ENCODE measurements at places on chromosomes 1 and 21.

- DNase-seq, result peak; percentile 77
Measured at GRCh38 chr1:150548632-150549495, at the start of gene ADAMTSL4. Gene ADAMTSL4, plus strand, starts transcription at chr1:150549408. Its CDS starts 2,881 bp downstream, at chr1:150552289.

DNA sequence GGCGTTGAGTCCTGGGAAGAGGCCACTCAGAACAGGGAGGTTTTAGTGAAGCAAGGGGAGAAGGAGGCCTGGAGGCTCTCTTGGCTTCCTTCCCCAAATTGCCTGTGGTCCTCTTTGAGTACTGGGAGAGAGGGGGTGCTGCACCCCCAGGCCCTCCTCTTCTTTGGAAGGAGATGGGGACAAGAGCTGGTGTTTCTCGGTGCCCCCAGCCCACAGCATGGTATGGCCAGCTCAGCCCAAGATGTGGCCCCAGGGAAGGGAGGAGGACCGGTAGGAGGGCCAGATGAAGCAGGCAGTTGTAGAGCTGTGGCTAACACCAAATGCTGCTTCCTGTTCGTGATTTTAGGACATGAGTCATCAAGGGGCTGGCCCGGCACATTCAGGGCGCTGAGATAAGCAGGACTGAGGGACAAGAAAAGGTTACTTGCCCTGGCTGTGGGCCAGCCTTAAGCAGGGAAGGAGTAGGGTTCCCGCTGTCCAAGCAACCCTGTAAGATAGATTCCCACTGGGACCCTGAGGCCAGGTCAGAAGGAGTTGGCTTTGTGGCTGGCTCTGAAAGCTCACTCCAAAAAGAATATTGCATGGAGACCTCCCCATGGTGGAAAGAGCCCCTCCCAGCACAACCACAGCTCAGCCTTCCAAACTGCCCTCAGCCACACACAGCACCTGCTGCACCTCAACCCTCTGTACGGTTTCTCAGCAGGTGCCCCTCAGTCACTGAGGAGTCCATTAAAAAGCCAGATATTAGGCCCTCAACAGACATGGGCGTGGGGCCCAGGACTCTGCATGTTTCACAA lies 4.9 kb upstream of the TNFRSF1B start:
- peak; percentile 89 for DNase-seq

DNA sequence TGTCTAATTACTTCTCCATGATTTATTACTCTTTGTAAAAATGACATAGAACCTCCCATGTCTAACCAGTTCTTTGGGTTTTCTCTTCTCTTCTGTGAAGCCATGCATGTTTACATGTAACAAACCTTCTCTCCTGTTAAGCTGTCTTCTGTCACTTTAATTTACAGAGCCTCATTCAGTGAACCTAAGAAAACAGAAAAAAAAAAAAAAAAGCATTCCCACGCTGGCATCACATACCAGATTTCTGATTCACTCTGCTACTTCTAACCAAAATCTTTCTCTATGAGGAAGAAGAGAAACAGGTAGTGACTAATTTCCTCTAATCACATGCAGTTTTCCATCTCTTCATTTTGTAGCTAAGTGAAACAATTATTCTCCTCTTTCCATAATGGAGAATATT lies 141.4 kb upstream of the CXADR start:
- DNase-seq, result no peak

DNA sequence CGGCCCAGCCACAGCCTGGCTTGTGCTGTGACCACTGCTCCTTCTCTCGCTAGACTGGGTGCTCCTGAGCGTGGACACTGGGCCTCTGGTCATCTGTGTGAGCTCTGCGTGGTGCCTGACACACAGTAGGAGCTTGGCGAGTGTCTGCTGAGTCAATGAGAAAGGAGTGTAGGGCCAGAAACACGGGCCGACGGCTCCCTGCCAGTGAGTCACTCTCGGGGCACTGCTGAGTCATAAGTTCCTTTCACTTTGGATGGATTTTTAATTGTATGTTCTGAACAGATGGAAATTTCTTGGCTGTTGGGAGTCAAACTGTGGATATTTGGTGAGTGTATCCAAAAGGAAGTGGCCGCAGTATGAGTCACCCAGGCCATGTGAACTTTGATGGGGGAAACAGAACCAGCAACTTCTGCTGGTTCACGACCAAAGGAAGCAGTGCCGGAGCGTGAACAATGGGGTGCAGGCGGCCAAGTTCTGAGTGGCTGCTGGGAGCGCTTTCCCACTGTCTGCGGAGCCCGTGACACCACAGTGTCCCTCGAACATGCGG lies 41.0 kb upstream of the COL18A1 start:
- peak; percentile 91 for DNase-seq

DNA sequence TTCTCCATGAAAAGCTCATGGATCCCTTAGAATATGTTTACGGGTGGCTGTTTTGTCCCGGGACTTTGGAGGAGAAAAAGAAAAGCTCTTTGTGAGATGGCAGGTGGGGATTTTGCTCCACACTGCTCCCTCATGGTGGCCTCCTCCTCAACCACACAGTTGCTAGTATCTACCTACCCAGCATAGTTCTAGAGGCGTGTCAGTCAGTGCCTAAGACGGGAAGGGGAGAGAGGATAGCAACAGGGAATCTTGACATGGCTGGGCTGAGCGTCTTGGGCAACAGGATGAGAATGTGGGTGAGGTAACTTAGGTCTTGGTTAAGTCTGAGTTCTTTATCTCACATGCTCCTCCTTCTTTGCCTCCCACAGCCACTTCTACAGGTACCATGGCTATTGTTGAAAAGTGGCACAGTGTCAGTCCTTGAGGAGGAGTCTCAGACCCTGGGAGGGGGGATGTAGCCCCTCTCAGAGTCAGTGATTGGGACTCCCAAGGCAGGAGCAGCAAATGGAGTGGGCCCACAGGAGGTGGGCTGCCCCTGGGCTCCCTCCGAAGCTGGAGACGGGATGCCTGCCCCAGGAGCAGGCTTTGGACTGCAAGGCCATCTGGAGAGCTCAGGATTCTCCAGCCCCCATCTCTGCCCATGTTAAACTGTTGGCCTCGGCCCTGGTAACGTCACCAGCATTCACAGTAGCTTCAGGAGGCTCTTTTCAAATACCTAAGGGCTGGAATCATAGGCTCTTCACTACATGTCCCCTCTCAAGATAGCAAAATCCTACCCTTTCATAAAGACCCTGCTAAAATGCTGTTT lies 75.4 kb downstream of the TENT5C start:
- DNase-seq, result no peak

DNA sequence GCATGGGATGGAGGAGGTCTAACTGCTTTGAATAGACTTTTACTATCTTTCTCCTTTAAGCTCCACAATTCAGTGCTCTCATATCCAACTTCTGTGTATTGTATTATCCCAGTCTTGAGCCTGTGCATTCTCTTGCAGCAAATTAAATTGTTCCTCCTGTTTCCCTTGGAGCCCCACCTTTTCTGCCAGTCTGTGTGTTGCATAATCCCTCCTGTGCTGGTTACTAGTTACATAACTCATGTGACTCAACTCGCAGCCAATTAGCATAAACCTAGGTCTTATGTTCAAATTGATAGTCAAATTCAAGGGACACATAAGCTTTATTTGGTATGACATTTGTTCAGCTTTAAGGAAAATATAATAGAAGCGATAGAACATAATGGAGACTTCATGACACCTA lies 1863.5 kb downstream of the MRPL39 start:
- DNase-seq, result no peak

DNA sequence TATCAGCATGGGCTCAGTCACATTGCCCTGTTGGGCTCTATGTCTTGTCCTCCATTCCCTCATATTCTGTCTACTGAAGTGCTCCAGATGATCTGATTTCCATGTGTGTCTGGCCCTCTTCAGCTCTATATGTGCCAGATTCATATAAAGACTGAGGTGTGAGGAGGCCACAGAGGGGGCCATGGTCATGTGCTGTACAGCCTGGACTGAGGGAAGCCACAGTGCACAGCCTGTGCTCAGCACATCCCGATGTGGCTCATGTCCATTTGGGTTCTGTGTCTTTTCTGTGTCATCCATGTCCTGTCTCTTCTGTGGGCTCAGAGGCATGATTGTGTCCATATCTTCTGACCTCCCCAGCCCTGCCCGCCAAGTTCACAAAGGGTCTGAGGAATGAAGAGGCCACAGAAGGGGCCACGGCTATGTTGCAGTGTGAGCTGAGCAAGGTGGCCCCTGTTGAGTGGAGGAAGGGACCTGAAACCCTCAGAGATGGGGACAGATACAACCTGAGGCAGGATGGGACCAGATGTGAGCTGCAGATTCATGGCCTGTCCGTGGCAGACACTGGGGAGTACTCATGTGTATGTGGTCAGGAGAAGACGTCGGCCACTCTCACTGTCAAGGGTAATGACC lies 97.0 kb downstream of the OBSCN start:
- no peak for DNase-seq

GRCh38 chr1:77120950-77121349 lies 98.3 kb downstream of the PIGK start:
- DNase-seq, result no peak

DNA sequence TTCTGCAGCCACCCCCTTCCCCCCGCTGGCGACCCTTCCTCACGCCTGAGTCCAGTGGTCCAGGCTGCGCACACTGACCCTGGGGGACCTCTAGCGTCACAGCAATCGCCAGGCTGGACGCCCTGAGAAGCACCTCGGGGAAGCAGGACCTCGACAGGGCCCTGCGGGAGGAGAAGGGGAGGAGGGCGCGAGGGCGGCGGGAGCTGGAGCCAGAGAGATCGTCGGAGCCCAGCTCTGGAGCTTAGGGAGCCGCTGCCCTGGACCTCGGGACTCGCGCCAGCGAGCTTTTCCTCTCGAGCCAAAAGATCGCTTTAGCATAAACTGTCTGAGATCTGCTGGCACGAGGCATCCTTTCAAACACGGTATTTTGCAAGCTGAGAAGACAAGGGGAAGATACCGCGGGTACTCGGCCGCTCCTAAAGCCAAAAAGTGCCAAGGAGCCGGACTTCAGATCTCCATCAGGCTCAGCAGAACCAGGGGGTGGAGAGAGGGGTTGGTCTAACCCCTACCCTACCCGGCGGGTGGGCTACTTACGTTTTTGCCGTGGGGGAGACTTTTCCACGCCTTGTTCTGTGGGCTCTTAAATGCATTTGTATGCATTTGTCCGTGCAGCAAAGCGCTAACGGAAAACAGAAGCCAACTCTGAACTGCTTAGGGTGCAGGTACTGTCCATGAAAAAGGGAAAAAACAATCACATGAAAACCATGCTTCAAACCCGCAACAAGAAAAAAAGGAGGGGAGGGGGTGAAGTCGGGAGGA lies 586 bp downstream of the COL24A1 start:
- DNase-seq, result peak; percentile 64

- DNase-seq, result no peak
Measured at GRCh38 chr1:154463512-154463990, 38.5 kb upstream of the TDRD10 start.

GRCh38 chr1:171961861-171962260 lies 120.6 kb downstream of the DNM3 start:
- DNase-seq, result no peak

DNA sequence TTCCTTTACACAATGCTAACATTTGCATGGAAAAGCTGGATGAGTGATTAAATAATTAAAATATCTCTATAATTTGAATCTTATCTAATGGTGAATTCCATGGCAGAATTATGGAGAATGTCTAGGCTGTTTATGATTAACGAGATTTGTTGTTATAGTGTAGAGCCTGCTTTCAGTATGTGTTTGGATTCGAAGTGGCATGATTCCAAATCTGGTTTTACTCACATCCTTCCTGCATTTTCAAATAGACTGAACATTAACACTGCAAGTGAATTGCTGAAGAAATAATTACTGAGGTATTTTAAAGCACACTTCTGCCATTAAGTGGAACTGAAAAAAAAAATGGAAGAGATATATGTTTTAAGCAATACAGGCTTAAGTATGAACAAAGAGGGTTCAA lies 5.1 kb upstream of the NEK7 start:
- no peak for DNase-seq

DNA sequence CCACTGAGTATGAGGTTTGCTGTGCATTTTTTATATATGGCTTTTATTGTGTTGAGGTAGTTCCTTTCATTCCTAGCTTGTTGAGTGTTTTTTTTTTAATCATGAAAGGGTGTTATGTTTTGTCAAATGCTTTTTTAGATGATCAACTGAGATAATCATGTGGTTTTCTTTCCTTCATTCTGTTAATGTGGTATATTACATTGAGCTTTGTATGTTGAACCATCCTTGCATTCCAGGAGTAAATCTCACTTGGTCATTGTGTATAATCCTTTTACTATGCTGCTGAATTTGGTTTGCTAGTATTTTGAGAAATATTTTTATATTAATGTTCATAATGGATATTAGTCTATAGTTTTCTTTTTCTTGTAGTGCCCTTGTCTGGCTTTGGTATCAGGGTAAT lies 11.1 kb upstream of the ZBTB40 start:
- DNase-seq, result no peak

DNA sequence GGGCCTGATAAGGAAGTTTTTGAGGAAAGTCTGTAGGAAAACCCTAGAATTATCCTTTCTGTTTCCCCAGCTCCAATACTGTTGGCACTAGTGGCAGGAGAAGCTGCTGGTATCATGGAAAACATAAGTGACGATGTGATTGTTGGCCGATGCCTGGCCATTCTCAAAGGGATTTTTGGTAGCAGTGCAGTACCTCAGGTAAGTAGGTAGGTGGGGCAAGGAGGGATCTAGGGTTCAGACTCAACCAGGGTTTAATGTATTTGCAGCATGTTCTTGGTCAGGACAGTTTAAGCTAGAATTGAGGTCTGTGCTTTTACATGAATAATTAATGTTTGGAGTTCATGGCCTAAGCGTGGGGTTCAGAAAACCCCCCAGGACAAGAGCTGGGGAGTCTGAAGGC lies 62.1 kb downstream of the KDM1A start:
- DNase-seq, result no peak

- no peak for DNase-seq
Measured at GRCh38 chr1:74812180-74812541, 79.2 kb downstream of the TYW3 start.

DNA sequence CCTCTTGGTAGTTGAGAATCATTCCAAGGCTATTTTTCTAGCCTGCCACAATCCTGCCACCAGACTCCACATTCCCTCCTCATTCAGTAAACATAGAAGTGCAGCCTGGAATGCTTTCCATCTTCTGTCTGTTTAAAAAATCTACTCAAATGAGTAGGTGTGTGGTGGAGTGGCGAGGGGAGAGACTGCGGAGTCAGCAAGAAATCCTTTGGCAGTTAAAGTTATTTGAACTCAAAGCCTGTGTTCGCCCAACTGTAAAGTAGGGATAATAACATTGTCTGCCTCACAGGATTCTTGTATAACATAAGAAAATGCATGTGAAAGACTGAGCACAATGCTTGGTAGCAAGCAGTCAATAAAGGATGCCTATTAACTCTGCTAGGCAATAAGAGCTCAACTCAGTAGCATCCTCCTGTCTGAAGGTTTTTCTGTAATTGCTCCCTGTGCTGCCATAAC lies 22.2 kb upstream of the DPT start:
- no peak for DNase-seq

GRCh38 chr21:46114963-46115362 lies 17.1 kb downstream of the COL6A2 start:
- peak; percentile 59 for DNase-seq

GRCh38 chr1:107299521-107299920 lies 158.7 kb downstream of the NTNG1 start:
- no peak for DNase-seq

- DNase-seq, result no peak
Measured at GRCh38 chr1:78053498-78053897, 7.7 kb downstream of the GIPC2 start.

DNA sequence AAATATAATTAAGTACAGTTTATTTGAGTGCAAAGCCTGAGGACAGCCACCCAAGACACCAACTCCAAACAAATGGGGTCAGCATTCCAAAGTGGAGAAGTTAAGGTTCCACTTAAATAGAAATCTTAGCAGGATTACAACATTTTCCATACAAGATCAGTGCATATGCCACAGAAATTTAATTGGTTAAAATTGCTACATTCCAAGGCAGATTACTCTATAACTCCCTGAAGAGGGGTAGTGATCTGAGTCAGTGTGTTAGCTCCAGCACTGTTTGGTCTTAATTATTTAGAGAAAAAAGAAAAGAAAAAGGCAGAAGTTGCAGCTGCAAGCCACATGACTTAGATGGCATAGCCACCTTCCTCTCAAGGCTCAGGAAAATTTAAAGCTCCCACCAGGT lies 297.5 kb downstream of the HHIPL2 start:
- DNase-seq, result no peak
